AG04449 (cell line): ENCODE measurements at places on chromosomes 1 and 21.

DNA sequence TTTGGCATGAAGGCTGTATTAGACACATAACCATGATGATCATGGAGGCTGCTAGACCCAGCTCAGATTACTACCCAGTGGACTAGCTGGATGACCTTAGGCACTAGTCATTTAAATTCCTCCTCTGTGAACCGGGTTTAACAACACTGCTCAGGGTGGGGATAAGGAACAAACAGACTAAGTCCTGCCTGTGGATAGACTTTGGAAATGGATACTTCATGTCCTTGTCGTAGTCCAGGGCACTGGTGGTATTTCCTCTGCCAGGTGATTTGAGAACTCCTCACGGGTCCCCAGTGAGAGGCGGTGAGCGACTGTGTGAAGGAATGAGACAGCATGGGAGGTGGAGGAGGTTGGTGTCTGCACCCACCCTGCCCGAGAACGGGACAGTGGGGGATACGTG lies 72.9 kb upstream of the SELENON start:
- DNase-seq = no peak

- no peak for DNase-seq
Observed at GRCh38 chr1:25743164-25744139, 56.5 kb upstream of the SELENON start.

DNA sequence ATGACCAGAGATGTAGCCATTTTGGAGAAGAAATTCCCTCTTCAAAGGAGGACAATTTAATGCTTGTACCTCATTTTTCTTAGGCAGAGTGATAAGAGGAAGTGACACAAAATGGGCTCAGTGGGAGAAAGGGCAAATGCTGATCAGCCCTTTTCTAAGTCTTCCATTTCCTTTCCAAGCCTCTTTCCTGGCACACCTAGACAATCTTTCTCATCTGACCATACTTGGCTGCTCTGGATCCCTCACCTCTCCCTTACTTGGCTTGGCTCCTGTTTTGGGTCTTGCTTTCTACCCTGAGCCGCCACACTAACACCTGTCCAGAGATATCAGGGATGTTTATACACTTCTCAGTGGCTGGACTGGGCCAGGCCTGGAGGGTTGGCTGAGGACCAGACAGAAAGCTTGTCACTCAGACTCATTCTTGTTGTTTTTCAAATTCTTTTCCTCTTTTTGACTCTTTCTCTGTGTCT lies 13.1 kb downstream of the TXNIP start:
- no peak for DNase-seq

GRCh38 chr1:215797859-215798258 lies 230.8 kb downstream of the KCTD3 start:
- DNase-seq = no peak

- no peak for DNase-seq
Observed at GRCh38 chr1:5670590-5671350, 321.5 kb downstream of the NPHP4 start.

- DNase-seq = no peak
Observed at GRCh38 chr1:154593390-154593789, 14.6 kb downstream of the ADAR start.

DNA sequence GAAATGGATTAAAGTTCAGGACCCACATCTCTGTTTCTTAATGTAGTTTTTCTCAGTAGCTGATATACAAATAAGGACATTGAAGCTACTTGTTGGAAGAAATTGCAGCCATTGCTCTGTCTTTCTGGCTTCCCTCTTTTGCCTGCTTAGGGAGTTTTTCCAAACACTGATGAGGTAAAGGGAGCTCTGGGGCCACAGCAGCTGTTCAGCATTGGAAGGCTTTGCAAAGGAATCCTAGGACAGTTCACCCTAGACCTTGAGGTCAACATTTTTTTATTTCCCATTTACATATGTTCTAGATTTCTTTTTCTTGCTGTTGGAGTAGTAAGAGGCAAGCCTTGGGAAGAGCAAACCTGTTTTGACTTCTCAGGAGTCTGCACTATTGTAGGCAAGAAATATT lies 126.9 kb upstream of the PLPPR5 start:
- no peak for DNase-seq

DNA sequence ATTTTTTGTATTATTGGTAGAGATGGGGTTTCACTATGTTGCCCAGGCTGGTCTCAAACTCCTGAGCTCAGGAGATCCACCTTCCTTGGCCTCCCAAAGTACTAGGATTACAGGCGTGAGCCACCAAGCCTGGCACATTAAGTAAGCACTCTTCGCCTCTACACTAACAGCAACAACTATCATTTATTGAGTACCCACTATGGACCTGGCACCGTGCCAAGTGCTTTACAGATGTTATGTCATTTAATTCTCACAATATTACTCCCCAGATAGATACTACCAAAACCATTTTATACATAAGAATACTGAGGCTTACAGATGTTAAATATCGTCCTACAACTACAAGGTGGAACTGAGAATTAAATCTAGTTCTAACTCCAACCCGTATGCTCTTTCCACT lies 50.1 kb downstream of the TUT4 start:
- DNase-seq = no peak

DNA sequence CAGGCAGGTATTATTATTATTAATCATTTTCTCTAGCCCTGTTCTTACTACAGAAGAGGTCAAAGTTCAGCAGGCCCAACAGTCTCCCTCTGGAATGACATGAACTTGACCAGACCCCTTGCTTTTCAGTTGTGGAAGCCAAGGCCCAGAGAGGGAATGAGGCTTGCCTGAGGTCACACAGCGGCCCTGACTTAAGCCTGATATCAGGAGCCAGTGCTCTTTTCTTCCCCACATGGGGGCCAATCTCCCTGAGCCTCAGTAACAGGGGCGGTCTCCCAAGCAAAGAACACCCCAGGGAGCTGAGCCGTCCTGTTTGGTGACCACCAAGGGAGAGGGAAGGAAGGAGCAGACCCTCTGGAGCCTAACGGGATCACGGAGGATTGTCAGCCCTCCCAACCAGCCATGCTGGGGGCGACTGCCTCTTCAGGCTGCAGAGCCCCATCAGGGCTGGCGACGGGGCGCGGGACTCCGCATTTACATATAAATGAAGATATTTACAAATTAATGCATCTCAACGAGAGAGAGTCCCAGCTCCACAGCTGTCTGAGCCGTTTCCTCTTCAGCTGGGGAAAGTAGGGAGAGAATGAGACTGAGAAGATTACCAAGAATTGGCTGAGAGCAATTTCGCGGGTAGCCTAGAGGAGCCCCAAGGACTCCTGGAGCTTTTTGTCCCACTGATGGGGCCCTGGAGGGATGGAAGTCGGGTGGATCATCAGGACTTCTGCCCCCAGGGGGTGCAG lies 186.1 kb upstream of the KLHDC7A start:
- DNase-seq = no peak
